ENCODE measurements at places on chromosomes 3 and 15.
A peak's percentile ranks its signal among the peaks of the same experiment; 100 is the strongest.

- DNase-seq = no peak
These were observed 26.5 kb downstream of the PLSCR1 start for GRCh38 chr3:146517684-146518435.

DNA sequence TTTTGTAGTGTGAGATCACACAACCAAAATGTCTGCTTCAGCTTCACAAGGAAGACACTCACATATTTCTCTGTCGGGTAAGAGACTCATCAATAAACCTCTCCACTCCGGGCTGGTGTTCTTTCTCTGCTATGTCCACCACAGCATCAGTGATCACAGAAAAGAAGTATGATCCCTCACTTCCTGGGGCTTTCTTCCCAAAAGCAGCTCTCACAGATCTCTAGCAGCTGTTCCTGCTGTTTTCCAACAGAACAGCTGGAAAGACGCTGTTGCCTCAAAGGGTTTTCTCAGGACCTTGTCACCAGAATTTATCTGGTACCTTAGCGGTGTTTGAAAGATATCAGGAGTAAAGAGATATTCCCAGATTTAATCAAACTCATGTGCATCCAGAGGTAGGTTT lies 46.4 kb downstream of the GATM start:
- no peak for DNase-seq

- DNase-seq = no peak
These were observed 19.0 kb downstream of the ADAMTS9 start for GRCh38 chr3:64668582-64669510.

GRCh38 chr3:174126990-174127758 lies 729.6 kb downstream of the NLGN1 start:
- no peak for DNase-seq

DNA sequence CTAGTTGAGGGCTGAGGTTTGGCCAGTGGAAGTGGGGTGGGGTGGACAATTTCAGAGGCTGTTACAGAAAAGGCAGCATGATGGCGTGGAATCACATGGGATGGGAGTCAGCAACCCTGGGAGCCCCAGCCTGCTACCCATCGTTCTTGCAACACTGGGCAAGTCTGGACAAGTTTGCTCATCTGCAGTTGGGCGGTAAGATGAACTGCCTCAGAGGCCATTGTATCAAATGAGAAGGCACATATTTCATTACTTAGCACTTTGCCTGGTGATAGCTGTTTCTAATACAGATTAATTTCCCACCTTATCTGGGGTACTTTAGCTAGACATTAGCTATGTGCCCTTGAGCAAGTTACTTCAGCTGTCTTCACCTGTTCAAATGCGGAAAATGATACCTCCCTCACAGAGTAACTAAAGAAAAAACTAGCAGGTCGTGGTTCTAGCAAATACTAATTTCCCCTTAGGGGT lies 248.9 kb downstream of the THSD4 start:
- no peak for DNase-seq

DNA sequence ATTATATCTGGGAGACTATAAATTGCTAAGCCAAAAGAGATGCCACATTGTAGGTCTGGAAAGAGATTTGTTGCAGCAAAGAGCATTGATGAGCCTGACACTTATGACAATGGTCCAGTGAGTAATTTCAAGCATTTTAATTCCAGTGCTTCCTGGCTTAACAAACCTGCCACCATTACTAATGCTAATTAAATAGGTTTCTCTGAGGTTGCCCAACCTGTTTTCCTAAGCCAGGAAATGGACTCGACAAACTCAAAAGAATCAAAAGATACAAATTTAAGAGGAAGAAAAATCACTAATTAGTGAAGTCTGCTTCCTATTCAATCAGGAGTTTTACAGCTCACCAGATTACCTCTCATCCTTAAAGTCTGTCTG lies 36.7 kb upstream of the CTDSPL start:
- no peak for DNase-seq

DNA sequence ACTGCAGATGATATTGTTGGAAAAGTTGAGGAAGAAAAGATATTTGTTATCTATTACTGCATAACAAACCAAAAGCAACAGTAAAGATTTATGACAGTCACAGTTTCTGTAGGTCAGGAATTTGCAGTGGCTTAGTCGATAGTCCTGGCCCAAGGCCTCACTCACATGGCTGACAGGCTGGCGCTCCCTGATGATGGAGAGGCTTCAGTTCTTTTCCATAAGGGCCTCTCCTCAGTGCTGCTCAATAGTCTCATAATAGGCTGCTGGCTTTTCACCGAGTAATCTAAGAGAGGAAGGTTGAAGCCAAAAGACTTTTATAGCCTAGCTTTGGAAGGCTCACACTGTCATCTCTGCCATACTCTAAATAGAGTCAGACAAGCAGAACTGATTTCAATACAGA lies 17.7 kb downstream of the IREB2 start:
- no peak for DNase-seq

DNA sequence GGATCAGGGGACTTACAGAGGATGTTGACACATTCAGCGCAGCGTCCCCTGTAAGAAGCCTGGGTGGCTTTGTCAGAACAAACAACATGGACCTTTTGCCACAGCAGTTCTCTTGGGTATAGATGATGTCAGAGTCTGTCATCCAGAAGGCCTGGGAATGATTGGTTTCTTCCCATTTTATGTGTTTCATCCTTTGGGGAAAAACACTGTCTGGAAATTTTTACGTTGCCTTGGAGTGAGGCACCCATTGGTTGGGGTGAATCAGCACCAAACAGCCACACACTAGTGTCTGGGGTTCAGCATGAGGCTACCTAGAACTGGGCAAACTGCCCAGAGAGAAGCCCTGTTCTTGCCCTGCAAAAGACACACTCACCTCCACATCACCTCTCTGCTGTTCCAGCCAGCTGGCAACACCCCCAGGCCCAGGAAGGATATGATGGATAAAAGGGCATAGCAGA lies 123.0 kb downstream of the FAM43A start:
- DNase-seq = no peak

- DNase-seq = no peak
These were observed 504.7 kb upstream of the PROK2 start for GRCh38 chr3:72289692-72290071.

DNA sequence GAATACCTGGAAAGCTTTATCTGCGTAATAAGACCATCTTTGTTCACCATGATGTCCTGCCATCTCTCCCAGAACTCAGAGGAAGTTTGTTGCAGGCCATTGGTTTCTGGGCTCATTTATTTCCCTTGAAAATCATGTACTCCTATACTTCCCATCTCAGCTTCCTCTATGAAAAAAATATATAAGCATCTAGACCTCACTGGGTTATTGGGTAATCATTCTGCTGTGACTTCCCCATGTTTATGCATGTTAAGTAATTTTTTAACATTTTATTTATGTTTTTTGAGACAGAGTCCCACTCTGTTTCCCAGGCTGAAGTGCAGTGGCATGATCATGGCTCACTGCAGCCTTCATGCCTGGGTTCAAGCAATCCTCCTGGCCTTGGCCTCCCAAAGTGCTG lies 184.5 kb downstream of the ZPLD1 start:
- DNase-seq = no peak

- peak; percentile 12 for DNase-seq
These were observed 26.8 kb upstream of the LIMD1 start for GRCh38 chr3:45567730-45568172.

DNA sequence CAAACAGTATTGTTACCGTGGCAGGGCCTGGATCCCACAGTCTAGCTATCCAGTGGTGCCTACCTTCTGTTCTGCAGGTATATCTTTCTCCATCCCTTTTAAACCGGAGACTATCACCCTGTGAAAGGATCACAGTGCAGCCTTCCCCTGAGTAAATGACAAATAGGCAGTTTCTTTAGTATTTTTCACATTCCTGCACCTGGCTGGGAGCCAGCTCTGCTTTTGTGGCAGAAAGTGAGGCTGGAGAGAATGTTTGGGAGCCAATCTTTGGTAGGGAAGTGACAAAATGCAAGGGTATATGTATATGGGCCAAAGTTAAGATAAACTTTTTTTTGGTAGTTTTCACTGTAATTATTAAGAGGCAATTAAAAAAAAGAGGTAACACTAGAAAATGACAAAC lies 54.8 kb downstream of the ARHGEF26 start:
- no peak for DNase-seq

- DNase-seq = no peak
These were observed 253.2 kb downstream of the ZPLD1 start for GRCh38 chr3:102687851-102688555.

- DNase-seq = no peak
These were observed 46.0 kb downstream of the KLHL25 start for GRCh38 chr15:85748729-85749128.

- no peak for DNase-seq
These were observed 430.6 kb upstream of the MCTP2 start for GRCh38 chr15:93800805-93801204.

- no peak for DNase-seq
These were observed 269.4 kb upstream of the PEX5L start for GRCh38 chr3:180306155-180306554.

GRCh38 chr15:90885432-90886290 lies 1.4 kb downstream of the FES start:
- peak; percentile 83 for DNase-seq

DNA sequence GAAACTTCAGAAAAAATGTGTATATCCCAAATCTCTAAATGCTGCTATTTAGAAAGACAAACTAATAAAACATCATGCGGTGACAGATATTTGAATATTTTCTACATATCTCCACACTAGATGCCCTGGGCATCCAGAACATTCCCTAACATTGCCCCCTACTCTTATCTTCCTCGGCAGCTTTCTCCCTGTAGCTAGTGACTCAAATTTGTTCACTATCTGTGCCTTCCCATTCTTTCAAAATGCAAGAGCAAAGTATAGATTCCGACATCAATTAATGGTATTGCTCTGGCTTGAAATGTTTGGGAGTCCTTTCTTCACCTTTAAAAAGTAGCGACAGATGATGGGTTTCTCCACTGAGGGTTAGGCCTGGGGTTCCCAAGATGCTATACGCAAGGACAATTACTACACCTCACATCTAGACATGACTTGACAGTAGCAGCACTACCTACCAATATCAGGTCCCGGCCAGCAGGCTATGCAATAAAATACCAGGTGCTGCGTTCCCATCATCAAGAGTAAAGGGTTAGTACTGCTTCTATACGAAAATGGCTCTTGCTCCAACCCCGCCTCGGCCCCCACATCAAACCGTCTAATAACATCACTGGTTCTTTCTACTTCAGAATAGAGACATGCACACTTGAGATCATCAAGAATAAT lies 631 bp downstream of the UBR1 start:
- peak; percentile 22 for DNase-seq

DNA sequence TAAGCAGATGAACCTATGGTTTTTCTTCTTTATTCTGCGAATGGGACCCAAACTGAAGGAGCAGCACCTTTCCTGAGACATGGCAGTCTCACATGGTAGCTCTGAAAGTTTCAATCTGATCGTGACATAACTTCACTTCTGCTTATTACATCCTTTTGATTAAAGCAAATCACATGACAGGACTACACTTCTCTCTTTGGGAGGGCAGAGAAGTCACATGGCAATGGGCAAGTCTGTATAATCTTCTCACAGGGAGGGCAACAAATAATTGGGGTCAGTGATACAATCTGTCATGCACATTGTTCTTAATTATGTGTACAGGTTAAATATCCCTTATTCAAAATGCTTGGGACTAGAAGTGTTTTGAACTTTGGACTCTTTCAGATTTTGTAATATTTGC lies 21.6 kb downstream of the NCBP2 start:
- DNase-seq = no peak

DNA sequence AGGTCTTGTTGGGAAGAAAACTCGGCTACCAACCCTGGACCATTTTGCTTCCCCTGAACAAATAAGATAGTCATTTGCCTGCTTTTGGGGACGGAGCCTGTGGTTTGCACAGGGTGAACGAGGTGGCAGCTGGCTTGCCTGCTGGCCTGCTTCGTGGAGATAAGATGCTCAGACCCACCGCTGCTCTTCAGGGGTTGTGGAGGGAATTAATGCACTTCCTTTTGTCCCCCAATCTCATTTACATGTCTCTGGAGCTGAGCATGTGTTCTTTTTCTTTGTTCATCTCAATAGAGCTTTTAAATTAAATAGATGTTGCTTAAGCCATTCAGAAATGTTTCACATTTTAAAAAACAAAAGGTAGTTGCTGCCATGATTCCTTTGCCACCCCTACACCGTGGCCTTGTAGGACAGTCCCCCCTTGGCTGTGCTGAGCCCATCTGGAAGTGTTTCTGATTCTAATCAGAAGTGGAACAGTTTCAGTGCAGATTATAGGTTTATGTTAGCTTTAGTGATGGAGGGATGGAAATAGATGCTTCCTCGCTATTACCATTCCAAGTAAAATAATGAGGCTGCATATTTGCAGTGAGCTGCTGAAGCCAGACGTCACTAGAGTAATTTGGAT lies 25.6 kb downstream of the APBA2 start:
- no peak for DNase-seq

GRCh38 chr3:119295816-119296726 lies 1.9 kb downstream of the ARHGAP31 start:
- DNase-seq = no peak

DNA sequence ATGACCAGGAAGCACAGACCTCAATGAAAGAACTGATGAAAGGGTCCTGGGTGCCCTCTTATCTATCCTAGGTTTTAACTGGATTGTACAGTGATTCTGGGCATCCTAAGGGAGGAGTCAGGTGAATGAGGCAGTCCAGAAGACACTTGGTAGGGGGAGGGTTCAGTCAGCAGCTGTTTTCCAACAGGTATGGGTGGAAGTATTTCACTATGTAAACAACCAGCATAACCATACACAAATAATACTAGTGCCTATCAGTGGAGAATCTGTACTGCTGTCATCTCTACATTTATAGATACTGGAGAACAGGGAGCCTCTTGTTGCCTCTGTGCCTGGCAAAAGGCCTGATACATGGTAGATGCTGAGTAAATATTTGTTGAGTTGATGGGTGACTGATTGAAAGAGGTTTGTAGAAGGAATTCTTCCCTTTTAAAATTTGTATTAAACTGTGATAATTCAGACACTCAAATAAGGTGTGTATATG lies 328.5 kb downstream of the RBMS3 start:
- DNase-seq = no peak

- no peak for DNase-seq
These were observed 6.0 kb upstream of the ALPK3 start for GRCh38 chr15:84811151-84811550.

DNA sequence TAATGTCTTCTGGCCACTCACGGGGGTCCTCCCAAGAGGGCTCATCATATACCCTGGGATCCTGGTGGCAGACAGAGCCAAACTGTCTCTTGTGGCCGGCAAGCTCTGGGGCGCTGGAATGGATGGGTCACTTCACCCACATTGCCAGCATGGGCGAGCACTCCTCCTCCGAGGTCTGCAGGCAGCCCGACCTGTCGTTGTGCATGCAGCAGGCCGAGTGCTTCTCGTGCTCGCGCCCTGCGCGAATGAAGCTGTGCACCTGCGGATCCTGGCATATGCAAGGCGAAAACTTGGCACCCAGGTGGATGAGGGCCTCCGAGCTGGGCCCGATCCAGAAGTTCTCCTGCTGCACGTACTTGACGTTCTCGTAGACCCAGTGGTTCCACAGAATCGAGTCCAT lies 33.6 kb upstream of the GRIP2 start:
- no peak for DNase-seq

GRCh38 chr3:126154391-126155279 lies 25.8 kb downstream of the ALDH1L1 start:
- DNase-seq = no peak

DNA sequence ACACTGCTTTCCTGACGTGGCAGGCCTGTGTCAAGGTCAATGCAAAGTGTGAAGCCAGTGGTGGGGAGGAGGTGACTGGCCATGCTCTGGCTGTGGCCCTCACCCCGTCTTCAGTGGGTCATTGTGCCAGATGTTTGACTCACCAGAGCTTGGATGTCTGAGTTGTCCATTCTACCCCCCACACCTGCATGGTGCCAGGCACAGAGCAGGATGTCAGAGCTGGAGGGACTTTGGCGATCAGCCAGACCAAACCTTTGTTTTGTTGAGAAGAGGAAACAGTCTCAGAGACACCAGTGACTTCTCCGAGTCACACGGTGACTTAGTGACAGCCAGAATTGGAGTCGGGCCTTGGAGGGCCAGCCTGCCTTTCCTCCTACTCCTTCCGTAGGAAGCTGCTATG lies 49.5 kb downstream of the SMAD6 start:
- no peak for DNase-seq

Measured in stimulated activated CD4-positive, alpha-beta T cell treated with anti-CD3 and anti-CD28 coated beads, Interleukin-4, amount 100 ng/mL, for 24 hours (primary cell).